ENCODE measurements at places on chromosomes 4 and X. TPM values are rescaled to one million over a fixed set of nuclear protein-coding genes. Genes with fewer than 3 reads are reported as not detected.

The CXCL11 gene
- not detected for total RNA-seq

The XPNPEP2 gene
- total RNA-seq, result 5.5 TPM

The NIPAL1 gene
- total RNA-seq, result 1.6 TPM

The RENBP gene
- total RNA-seq, result 0.54 TPM

The REPS2 gene
- total RNA-seq, result 0.81 TPM

The DACH2 gene
- not detected for total RNA-seq

Measured in cardiac atrium fibroblast (primary cell).